ENCODE measurements at places on chromosomes 2 and 18.
A peak's percentile ranks its signal among the peaks of the same experiment; 100 is the strongest.

- DNase-seq: no peak
Observed at GRCh38 chr18:1014509-1014908, 109.8 kb downstream of the ADCYAP1 start.

- DNase-seq: no peak
Observed at GRCh38 chr2:229252280-229252679, 18.8 kb downstream of the PID1 start.

- no peak for DNase-seq
Observed at GRCh38 chr2:16661526-16661925, 4.1 kb downstream of the CYRIA start.

- no peak for DNase-seq
Observed at GRCh38 chr2:75146606-75147332, 52.6 kb downstream of the TACR1 start.

- DNase-seq: no peak
Observed at GRCh38 chr2:172072706-172073105, 12.6 kb upstream of the DLX1 start.

DNA sequence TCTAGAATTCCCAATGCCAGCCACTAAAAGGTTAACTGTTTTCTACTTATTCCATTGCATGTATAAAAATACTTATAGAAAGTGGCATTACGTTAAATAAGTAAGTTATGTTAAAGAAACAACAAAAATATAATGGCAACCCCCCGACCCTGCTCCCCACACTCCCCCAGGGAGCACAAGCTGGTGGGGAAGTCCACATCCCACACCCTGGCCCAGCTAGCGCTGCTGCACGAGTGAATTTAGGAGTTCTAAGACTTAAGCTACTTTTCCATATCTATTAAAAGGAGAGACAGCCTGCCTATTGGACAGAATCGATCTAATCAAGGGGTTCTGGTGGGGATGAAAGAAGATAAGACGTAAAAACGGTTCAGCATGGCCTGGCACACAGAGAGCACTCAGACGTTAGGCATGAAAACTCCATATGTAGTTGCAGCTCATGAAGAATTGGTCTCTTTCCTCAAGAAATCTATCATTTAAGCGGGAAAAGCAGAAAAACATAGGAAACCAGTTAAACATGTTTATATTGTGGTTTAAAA lies 16.6 kb downstream of the HJURP start:
- DNase-seq: no peak

DNA sequence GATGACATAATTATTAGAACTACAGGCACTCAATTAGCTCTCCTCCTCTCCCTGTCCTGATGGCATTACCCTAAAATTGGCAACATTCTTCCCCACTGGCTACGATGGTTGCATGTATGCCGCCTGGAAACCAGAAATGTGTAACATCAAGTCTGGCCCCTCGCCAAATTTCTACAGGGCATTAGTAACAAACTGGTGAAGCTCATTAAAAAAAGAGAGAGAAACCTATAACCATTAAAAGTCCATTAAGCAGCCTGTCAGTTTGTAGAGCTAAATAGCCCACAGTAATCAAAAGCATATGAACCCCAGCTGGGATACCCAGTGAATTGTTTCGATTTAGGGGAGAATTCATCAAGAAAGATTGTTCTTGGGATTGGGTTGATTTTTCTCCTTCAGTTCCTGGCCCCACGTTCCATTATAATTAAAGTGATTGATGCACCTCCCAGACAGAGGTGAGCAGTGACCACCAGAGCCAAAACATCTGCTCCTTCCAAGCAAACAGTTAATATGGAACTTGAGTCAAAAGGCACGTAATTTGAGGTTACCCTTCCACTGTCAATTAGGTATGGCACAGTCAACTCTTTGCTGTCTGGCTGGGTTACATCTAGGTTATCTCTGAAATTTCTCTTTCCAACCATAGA lies 208.6 kb downstream of the C1D start:
- no peak for DNase-seq

DNA sequence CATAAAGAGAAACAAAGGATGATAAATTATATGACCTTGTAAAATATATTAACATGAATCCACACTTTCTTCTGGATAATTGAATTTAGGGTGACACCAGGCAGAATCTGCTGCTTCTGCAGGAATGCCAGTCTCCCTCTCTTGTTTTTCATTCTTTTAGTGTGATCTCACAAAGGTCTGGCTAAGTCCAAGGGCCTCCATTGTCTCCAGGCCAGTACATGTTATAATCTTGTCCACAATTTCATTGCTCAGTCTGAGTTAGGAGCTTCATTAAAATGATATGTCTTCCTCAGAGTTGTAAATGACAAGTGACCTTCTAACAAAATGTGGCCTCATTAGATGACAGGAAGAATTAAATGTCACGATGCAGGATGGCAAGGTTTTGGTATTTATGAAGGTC lies 110.2 kb downstream of the APOB start:
- DNase-seq: no peak

DNA sequence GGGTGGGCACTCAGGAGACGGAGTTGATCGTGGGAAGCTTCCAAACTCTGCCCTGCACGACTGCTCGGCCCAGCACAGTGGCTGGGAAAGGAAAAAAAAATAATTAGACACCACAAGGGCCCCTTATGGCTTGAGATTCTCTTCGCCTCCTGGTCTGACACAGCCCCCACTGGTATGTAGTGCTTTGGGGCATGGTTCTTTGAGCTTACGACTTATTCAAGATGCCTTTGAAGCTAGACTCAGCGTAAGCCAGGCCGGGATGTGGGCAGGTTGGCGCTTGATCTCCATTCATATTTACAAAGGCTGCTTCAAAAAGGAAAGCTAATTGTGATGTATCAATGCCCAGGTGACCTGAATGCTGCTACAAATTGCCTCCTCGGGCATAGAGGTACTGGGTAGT lies 50.5 kb downstream of the CXCR4 start:
- DNase-seq: no peak

DNA sequence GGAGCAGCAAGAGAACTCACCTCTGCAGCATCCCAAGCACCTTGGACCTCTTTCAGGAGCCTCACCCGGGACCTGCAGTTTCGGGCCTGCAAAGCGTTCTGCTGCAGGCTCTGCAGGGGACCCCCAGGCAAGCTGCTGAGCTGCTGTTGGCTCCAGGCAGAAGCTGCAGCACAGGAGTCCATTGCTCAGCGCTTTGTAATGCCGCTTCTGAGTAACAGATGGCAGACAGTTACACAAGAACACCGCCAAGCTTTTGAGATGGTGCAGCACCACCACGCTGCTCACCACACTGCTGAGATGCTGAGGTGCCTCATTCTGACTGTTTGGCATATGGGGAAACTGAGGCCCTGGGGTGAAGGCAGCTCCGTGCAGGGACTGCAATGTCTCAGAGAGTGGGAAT lies 1.9 kb upstream of the GALNT14 start:
- no peak for DNase-seq

DNA sequence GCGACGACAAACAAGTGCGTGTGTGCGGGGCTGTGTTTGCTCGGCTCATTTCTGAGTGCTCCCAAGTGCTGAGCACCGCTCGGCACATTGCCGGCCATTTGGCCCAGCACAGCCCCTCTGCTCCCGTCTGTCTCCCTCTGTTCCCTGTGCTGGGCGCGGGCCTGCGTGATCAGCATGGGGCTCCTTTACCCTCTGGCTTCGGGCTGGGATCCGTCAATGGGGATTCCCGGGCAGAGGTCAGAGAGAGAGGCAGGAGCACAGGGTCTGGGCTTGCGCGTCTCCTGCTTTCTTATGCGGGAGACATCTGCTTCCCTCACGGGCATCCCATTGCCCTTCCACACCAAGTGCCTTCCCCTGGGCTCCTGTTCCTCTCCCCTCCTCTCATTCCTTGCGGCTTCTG lies 234.0 kb downstream of the ACKR3 start:
- no peak for DNase-seq

- no peak for DNase-seq
Observed at GRCh38 chr2:236745420-236746210, 176.0 kb downstream of the ACKR3 start.

- DNase-seq: no peak
Observed at GRCh38 chr2:166610180-166610912, 116.3 kb upstream of the SCN7A start.

GRCh38 chr2:236795169-236795860 lies 225.7 kb downstream of the ACKR3 start:
- no peak for DNase-seq

GRCh38 chr2:192655916-192656315 lies 461.2 kb upstream of the TMEFF2 start:
- DNase-seq: no peak

- no peak for DNase-seq
Observed at GRCh38 chr2:74856004-74856578, 22.2 kb downstream of the HK2 start.

- peak; percentile 11 for DNase-seq
Observed at GRCh38 chr18:6920099-6920955, 190.8 kb downstream of the ARHGAP28 start.

GRCh38 chr18:75827751-75828287 lies 400.3 kb upstream of the SMIM21 start:
- no peak for DNase-seq

- DNase-seq: peak; percentile 13
Observed at GRCh38 chr2:28717339-28717758, 34.3 kb upstream of the PPP1CB start.

DNA sequence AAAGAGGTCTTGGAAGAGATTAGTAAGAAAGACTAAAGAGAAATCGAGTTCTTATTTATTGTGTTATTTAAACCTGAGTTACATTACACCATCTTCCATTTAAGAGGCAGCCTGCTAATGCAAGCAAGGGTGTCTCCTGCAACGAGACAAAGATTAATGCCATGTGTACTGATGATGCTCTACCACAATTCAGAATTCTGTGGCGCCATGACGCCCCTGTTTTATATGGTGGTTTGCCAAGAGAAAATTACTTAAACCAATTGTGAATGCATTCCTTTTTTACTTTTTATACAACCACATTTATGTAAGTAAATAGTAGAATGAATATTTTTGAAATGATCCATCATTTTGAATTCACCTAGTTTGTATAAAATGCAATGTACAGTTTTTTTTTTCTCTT lies 356.1 kb upstream of the ZEB2 start:
- DNase-seq: no peak

GRCh38 chr2:29113891-29114321 lies 1.3 kb upstream of the CLIP4 start:
- no peak for DNase-seq

DNA sequence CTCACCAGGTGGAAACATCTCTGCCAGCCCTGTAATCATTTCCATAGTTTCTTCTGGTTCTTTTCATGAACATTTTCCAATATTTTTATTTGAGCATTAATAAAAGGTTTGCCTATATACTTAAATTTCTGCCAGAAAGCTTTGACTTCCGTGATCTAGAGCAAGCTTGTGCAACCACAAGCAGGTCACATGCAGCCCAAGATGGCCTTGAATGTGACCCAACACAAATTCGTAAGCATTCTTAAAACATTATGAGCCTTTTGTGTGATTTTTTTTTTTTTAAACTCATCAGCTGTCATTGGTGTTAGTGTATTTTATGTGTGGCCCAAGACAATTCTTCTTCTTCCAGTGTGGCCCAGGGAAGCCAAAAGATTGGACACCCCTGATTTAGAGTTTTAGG lies 51.6 kb downstream of the NEDD4L start:
- DNase-seq: no peak

DNA sequence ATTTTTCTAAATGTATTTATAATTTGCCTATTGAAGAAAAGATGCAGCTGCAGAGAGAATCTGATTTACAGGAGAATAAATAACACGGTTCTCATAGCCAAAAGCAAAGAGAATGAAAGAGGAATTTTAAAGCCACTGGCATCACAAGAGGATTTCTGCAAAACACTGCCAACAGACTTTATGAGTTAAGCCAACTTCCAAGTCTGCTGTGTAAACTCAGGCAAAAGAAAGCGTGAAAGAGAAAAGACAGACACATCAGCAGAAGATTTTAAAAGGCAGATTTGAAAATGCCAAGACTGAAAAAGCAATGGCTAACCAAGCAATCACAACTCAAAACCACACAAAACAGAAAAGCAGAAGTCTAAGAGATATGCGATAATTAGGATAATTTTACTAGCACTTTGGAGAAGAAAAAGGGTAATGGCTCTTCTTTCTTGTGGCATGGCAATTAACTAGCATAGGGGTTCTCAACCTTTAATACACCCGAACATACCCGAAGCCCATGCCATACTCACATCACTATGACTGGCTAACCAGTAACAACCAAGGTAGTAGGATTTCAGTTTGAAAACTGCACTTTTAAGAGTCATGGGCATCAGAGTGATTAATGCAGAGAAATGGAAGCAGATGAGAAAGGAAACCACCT lies 4.9 kb downstream of the DARS1 start:
- no peak for DNase-seq

GRCh38 chr2:162591403-162592083 lies 247.0 kb downstream of the KCNH7 start:
- no peak for DNase-seq

- no peak for DNase-seq
Observed at GRCh38 chr2:24204505-24204904, 29.7 kb downstream of the FAM228A start.

DNA sequence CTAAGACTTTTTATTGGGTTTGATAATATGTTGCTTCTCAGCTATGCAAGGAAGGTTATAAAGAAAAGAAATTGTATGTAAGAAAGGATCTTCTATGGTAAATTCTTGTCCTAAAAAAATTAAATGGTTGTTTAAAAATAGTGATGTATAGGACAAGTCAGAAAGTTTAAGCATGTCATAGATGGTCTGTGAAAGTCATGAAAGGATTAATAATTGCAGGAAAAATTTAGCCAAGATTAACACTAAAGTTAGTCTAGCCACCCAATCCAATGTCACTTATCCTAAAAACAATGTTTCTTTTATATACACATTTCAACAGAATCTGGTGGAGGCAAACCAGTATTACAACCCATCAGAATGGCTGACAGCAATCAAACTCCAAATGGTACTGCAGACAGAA lies 1046.7 kb upstream of the SLC39A10 start:
- DNase-seq: no peak

- no peak for DNase-seq
Observed at GRCh38 chr2:37268111-37268510, 36.7 kb downstream of the NDUFAF7 start.

DNA sequence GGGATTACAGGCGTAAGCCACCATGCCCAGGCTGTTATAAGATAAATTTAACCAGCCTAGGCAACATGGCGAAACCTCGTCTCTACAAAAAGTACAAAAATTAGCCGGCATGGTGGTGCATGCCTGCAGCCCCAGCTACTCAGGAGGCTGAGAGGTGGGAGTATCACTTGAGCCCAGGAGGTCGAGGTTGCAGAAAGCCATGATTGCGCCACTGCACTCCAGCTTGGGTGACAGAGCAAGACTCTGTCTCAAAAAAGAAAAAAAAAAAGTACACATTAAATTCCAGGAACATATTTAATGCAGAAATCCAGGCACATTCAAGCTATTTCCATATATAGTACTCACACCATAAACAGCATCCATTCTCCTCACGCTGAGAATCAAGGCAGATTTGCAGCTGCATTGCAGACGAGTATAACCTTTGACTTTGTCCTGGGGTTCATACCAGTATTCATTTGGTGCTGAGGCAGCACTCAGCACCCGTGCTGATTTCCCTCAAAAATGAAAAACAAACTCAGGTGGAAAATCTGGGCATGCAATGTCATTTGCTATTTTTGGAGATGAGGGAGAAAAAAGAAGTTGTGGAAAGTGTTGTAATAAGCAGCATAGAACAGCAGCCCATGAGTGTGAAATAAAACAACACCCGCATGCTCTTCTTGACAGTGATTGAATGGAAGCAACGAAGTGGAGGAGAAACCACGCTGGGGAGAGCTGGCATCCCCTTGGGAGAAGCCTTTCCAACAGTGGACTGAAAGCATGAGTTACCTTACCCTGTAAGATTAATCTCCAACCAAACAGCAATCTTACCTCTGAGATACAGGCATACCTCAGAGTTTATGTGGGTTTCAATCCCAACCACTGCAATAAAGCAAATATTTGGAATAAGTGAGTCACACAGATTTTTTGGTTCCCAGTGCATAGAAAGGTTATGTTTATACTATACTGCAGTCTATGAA lies 46.8 kb upstream of the ANXA4 start:
- no peak for DNase-seq
